ENCODE measurements at places on chromosomes 13 and 19. TPM values are rescaled to one million over a fixed set of nuclear protein-coding genes. Genes with fewer than 3 reads are reported as not detected.

The FBXO17 gene
- total RNA-seq, result 29.0 TPM

The TEX26 gene
- total RNA-seq, result not detected

DNA sequence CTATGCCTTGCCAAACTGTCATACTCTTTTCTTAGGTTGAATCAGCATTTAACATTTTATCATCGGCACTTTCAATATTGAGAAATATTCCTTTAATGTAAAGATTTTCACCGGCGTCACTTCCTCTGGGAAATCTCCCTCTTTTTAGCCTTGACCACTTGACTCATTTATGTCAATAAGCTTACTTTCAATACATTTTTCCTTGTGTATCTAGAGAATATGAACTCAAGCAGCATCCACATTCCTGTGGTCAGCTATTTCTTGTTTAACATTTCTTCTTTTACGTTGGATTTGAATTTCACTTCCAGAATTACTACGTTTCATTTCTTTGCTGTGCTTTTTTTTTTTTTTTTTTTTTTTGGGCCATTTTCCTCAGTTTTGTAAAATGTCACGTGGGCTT lies 271.2 kb upstream of the HTR2A start:
- DNase-seq, result peak; percentile 5

The OR7C1 gene
- 0.05 TPM for total RNA-seq

The CYP2A6 gene
- not detected for total RNA-seq

DNA sequence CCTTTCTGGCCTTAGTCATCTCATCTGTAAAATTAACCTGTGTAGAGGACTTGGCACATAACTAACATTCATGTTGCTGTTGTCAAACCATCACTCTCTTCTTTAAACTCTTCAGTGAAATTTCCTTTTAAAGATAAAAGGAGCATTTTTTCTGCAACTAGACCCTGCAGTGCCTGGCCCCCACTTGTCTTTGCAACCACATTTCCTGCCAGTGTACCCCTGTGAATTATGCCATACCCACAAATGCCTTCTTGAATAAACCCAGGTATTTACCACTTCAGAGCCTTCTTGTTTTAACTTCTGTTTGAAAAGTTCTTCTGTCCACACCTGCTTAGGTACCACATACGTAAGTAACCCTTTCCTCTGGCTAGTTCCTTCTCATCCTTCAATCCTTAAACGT lies 118.8 kb downstream of the CDK8 start:
- no peak for DNase-seq

The C13orf46 gene
- total RNA-seq, result not detected

DNA sequence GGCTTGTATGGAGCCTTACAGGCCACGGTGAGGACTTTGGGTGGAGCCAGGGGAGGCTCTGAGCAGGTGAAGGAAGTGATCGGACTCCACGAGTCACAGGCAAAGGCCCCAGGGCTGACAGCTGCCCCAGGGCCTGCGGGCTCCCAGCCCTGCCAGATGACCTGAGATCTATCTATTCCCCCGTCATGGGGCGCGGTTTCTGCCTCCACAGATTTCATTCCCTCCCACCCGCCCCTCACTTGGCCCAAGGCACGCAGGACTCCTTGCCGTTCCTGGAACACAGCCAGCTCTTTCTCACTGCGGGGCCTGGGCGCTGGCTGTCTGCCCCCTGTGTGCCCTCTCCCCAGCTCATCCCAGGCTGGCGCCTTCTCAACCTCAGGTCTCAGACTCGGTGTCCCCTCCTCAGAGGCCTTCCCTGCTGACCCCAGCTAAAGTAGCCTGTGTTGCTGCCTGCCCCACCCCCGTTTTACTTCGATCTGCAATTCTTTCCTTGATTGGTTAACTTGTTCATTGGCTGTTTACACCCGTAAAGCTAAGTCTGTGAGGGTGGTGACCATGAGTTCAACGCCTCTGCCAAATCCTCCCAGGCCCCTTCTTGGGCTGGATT lies 13.9 kb upstream of the PAK4 start:
- no peak for DNase-seq

- DNase-seq, result peak; percentile 88
These were observed 51.3 kb downstream of the CELF5 start for GRCh38 chr19:3275583-3276340.

- no peak for DNase-seq
These were observed 123.6 kb upstream of the MAB21L1 start for GRCh38 chr13:35600137-35600536.

- no peak for DNase-seq
These were observed 19.3 kb upstream of the LGALS13 start for GRCh38 chr19:39582891-39583625.

The DIAPH3 gene
- total RNA-seq, result 5.9 TPM

GRCh38 chr19:54448040-54448773 lies 792 bp upstream of the LENG8 start:
- DNase-seq, result peak; percentile 52

- no peak for DNase-seq
These were observed 69.8 kb upstream of the SERP2 start for GRCh38 chr13:44303681-44304432.

The FEM1A gene
- total RNA-seq, result 11.6 TPM

DNA sequence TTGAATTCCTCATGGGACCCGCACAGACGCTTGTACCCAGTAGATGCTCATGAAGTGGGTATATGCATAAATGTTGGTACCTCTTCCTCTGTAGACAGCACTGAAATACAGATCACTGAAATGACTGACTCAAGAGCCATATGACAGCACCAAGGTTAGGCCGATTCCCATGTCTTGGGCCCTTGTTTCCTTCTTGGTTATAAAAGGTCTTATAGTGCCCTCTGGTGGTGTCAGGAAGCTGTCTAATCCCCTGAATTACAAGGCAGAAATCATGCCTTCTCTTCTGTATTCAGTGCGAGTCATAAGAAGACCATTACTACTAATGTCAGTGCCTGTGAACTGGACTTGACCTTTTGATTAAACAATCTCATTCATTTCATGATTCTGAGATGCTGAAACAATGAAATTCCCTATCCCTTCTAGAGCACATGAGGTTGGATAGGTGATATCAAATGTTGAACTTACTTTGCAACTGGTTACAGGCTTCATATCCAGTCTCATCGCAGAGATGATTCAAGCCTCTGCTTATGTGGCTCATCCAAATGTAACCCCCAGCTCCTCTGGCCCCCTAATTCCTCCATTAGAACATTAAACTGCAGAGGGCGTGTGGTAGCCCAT lies 59.7 kb downstream of the SPATA13 start:
- peak; percentile 92 for DNase-seq

The BCL3 gene
- 2.7 TPM for total RNA-seq

DNA sequence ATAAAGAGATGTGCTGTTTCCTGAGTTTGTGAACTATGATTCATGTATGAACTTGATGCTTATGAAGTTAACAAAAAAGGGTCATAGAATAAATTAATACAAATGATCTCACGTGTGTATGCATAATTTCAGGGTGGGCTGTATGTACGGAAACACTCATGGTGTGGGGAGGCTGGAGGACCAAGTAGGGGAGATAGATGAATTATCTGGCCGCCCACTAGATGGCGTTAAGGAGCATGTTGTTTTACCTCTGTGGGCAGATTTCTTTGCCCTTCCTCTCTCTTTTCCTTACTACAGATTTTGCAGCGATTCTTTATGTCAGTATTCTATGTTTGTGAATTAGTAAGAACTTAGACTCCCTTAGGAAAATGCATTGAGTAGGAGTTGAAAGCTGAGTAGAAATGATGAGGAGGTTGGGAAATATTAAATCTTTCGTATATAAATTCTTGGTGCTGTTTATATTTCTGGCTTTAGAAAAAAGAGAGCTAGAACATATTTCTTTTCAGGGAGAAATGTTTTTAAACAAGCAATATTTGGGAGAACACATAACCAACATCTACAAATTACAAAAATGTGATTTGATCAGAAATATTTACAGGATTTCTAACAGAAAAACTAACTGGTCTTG lies 47.4 kb upstream of the TMTC4 start:
- DNase-seq, result peak; percentile 74

DNA sequence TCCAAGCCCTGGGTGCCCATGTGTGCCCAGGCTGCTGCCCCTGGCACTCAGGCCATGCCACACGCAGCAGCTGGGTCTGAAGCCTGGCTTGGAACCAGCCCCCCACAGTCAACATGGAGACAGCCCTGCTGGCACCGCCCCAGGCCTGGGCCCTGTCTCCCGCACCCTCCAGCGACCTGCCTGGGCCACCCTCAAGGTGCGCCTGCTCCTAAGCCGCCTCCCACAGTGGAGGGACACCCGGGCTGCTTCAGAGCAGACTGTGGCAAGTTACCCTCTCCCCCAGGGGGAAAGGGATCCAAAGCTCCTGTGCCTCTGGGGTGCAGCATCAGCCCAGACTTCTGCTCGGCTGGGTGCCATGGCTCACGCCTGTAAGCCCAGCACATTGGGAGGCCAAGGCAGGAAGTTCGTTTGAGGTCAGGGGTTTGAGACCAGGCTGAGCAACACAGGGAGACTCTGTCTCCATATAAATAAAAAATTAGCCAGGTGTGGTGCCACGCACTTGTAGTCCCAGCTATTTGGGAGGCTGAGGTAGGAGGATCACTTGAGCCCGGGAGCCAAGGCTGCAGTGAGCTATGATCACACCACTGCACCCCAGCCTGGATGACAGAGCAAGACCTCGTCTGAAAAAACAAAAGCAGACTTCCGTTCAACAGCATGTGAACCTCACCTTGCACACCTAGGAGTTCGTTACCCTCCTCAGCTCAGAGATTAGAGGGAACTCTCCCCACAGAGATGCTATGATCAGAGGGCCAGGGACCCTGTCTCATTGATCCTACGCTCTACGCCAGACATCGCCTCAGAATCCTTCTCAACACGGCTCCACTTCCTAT lies 15.6 kb downstream of the ELL start:
- DNase-seq, result no peak

GRCh38 chr19:18802354-18802753 lies 11.2 kb upstream of the COMP start:
- DNase-seq, result no peak

The IFNL1 gene
- total RNA-seq, result not detected

DNA sequence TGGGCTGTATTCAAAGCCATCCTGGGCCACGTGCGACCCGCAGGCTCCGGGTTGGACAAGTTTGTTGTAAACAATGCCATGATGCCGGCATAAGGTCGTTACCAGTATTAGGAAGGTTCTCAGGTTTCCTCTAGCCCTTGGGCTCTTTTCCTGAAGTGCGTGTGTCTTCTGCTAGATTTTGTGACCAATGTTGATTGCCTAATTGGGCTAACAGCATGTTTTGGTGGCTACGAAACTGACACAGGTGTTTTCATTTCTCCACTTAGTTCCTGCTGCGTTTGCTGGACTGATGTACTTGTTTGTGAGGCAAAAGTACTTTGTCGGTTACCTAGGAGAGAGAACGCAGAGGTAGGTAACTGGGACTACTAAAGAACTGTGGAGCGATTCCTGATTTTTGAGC lies 20.3 kb downstream of the ALOX5AP start:
- no peak for DNase-seq

The INSR gene
- total RNA-seq, result 10.7 TPM

DNA sequence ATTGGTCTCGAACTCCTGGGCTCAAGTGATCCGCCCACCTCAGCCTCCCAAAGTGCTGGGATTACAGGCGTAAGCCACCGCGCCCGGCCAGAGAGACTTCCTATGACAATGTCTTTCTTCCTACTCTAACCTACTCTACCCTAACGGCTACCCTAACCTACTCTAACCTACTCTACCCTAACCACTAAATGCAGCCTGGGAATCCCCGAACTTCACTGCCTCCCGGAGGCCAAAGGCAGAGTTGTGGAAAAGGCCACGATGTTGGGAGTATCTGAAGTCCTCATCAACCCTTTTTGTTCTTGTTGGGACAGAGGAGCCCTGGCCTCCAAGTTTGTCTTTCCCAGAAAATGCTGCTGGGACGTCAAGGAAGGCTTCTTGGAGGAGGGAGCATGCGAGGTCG lies 967 bp upstream of the NR2C2AP start:
- no peak for DNase-seq

- no peak for DNase-seq
These were observed 144.4 kb downstream of the ZIC5 start for GRCh38 chr13:99827011-99827772.

The SPHK2 gene
- 4.8 TPM for total RNA-seq

GRCh38 chr19:45981350-45981749 lies 7.7 kb upstream of the NOVA2 start:
- DNase-seq, result no peak

DNA sequence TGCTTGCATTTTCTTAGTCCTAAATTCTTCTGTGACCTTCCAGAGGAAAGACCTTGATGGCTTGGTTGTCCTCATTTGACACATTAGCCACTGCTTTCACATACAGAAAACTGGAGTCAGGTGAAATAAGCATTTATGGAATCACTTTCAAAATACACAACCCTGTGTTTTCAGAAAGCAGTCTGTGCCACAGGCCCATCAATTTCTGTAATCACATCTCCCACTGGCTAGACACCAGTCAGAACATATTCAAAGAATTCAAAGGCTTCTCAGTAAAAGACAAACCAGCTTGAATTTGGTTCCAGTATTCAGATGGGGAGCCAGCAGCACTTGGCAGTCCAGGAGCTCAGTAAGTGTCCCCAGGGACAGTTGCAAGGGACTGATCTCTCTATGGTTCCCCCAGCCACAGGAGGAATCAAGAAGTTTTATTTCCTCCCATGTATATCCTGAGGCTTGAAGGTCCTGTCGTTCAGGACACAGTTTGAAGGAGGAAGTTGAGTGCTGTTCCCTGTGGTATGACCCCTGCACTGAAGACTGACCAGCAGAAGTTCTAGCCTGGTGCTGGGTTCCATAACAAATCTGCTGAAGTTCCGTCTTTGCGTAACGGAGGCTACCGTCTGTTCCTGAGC lies 214.3 kb downstream of the FOXO1 start:
- DNase-seq, result no peak

DNA sequence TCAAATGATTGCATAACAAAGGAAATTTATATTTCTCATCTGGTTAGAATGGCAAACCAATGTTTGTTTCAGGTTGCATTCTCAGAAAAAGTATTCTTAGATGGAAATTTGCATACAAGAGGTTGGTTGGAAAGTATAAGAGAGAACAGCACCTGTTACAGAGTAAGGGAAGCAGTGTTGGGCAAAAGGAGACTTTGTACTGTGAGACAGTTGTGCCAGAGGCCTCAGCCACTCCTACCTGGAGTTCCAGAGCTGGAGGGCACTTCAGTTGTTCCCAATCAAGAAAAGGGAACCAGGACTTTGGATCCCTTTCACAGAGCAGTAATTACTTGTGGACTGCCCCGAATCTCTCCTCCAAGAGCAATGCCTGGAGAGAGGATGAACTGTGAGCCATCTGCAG lies 81.8 kb downstream of the SPRY2 start:
- no peak for DNase-seq

- no peak for DNase-seq
These were observed 44.4 kb upstream of the WDFY2 start for GRCh38 chr13:51539887-51540286.

DNA sequence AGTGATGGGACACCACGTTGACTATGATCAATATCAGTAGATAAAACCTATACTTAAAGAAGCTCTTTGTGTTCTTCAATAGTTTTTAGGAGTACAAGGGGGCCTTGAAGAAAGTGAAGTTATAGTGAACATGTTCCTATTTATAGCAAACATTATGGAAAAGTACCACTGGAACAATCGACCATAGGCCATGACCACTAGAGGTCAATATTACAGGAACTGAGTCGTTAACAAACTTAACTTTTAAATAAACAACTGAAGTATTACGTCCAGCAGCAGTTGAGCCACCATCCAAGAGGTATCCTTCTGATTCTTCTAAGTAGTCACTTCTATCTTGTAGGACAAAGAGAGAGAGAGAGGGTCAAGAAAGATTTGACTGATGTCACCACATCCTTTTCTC lies 391.0 kb upstream of the SLITRK5 start:
- peak; percentile 35 for DNase-seq

- peak; percentile 55 for DNase-seq
These were observed 2.5 kb upstream of the ITM2B start for GRCh38 chr13:48230541-48230940.
